ENCODE measurements at places on chromosomes 6 and 20.

- no peak for DNase-seq
These were observed at the start of gene UNC5CL for GRCh38 chr6:41039060-41039998. Gene UNC5CL (minus strand): TSS chr6:41039221. CDS start chr6:41035074, 4,147 bp downstream.

DNA sequence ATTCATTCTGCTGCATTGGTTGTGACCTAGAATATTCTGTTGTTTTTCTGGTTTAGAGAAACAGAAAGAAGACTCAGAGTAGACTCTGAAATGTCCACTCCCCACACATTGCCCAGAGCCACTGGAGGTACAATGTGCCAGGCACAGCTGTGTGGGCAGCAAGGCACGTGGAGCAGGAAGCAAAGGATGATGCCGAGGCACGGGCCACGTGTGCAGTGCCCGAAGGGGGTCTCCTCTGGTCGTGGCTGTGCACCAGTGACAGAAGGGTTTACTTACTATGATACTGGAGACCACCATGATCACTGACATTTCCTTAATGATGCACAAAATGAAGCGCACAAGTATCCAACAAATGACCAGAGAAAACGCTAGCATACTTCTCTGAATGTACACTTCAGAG is 488.9 kb downstream of the PRKN start:
- DNase-seq = no peak

GRCh38 chr6:84243240-84243639 is 15.8 kb upstream of the CEP162 start:
- DNase-seq = no peak

DNA sequence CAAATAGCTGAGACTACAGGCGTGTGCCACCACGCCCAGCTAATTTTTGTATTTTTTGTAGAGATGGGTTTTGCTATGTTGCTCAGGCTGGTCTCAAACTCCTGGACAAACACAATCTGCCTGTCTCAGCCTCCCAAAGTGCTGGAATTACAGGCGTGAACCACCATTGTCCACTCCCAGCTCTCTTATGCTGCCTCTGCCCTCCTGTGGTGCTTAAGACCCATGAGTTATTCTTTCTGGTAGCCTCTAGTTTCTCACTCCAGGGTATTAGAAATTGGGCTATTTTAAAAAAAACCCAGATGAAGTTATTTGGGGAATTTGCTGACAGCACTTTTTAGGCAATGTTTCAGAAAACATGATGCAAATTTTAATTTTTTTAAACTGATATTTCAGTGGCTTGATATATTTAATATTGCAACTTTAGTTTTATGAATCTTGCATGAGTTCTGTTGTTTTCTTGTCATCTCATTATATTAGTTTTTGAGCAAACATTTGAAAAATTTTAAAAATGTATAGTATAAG is 114.0 kb upstream of the FOXO3 start:
- no peak for DNase-seq

- no peak for DNase-seq
These were observed 179.9 kb downstream of the CDC5L start for GRCh38 chr6:44567406-44567805.

DNA sequence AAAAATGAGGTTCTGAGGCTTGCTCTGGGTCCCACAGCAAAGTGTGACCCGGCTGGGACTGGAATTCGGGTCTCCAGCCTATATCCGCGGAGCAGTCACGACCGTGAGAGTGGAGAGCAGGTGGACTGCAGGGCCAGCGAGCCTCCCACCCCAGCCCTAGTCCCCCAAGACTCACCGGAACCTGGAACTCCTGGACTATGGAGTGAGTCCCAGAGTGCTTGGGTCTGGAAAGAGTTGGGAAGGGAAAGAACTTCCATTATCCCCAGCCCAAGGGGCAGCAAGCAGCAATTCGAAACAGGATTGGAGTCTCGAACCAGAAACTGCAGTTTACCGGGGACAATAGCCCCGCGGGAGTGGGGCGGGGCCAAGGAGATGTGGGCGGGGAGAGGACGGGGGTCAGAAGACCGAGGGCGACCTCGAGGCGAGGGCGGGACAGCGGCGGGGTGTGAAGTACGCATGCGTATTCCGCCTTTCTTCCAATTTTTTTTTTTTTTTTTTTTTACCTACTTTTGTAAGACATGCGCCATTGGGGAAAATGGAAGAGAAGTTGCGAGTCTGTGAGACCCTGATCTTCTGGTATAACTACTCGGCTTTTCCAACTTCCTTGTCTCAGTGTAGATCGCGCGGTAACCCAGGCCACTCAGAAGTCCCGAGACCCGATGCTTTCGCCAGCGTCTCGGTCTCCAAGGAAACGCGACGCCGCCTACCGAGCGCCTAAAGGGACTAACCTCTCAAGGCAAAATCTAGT is at the start of gene C20orf96:
Gene C20orf96, minus strand, starts transcription at position 667 of the 748 bp plus-strand sequence. Its CDS starts 140 bp downstream, at position 527.
- no peak for DNase-seq

GRCh38 chr6:49668083-49668511 is 31.5 kb upstream of the RHAG start:
- no peak for DNase-seq

GRCh38 chr20:59018817-59019216 is 412 bp upstream of the TUBB1 start:
- DNase-seq = no peak

GRCh38 chr20:59334651-59335300 is 34.4 kb downstream of the EDN3 start:
- no peak for DNase-seq

GRCh38 chr6:41470029-41470330 is 76.2 kb upstream of the FOXP4 start:
- no peak for DNase-seq

- no peak for DNase-seq
These were observed 717.5 kb downstream of the PTPRT start for GRCh38 chr20:42472198-42472597.

- DNase-seq = no peak
These were observed 113.7 kb upstream of the ENPP5 start for GRCh38 chr6:46284475-46284874.

GRCh38 chr20:63978319-63979228 is 868 bp downstream of the SAMD10 start:
- no peak for DNase-seq

All from non-pigmented ciliary epithelial cell (primary cell).